HFFc6 (cell line): ENCODE measurements at places on chromosomes 11 and 22.
A peak's percentile ranks its signal among the peaks of the same experiment; 100 is the strongest.

DNA sequence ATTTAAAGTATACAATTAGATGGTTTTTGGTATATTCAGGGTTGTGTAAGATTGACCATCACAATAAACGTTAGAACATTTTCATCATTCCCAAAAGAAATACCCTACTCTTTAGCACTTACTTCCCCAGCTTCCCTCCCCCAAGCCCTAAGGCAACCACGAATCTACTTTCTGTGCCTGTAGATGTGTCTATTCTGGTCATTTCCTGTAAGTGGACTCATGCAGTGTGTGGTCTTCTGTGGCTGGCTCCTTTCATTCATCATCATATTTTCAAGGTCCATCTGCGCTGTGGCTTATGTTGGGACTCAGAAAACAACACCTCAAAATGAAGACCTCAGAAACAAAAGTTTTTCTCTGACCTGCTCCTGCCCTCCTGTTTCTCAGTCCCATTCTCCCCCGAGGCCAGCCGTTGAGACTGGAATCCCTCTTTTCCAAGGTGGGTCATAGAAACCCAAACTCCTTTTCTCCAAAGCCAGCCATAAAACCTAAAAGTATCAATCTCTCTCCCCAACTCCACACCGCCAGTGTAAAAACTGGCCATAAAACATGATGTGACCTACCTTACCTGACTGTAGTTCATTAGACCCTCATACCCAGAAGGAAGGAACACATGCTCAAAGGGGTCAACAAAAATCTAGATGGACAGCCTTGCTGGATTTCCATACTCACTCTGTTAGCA, 12.9 kb upstream of the TMPRSS13 start:
- DNase-seq: no peak

- DNase-seq: peak; percentile 44
These were observed 113.1 kb upstream of the HSD17B12 start for GRCh38 chr11:43567396-43567975.

DNA sequence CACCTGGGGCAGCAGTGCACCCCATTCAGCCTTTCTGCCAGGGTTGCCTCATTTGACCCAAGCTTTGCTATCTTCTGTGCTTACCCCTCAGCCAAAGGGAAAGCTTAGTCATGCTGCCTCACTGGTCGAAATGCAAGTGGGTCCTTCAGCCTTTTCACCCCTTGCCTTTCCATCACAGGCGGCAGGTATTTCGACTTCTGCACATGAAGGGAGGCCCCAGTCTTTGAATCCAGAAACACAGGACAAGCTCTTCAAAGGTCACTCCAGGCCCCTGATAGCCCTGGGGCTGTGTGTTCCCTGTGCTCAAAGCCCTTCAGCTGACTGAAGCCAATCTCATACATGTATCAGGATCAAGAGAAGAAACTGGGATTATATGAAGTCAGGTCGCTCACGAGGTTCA, 129.7 kb downstream of the SNX19 start:
- DNase-seq: no peak

DNA sequence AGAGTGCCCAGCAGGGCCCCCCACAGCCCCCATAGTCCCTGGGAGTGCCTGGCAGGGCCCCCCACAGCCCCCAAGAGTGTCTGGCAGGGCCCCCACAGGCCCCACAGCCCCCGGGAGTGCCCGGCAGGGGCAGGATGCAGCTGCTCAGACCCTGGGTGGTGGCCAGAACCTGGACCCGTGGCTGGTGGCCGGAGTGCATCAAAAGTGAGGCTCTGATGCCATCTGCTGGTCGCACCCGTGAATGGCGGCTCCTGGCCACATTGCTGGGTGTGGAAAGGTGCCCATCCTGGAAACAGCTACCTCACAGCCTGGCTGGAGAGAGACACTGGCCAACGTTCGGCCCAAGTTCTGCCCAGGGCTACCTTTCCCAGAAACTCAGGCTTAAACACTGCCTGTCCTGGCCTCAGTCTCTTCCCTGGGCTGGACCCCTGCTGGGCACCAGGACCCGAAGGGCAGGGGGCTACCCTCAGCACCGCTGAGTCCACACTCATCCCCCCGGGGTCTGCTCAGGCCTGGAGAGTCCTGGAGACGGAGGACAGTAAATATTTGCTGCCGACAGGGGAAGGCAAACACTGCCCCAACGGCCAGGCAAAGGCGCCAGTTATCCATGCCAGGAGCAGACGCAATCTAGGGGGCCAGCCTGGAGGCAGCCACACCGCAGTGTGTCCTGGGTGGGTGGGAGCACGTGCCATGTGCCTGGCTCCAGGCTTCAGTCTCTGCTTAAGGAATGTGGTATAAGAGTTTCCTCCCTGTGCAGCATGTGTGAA, 4.4 kb downstream of the INS start:
- peak; percentile 45 for DNase-seq

GRCh38 chr11:8794126-8794525, 111.5 kb downstream of the RPL27A start:
- DNase-seq: no peak

GRCh38 chr22:39381009-39381755, 18.4 kb upstream of the TAB1 start:
- no peak for DNase-seq

- no peak for DNase-seq
These were observed 3.9 kb downstream of the SCARF2 start for GRCh38 chr22:20433686-20434241.

DNA sequence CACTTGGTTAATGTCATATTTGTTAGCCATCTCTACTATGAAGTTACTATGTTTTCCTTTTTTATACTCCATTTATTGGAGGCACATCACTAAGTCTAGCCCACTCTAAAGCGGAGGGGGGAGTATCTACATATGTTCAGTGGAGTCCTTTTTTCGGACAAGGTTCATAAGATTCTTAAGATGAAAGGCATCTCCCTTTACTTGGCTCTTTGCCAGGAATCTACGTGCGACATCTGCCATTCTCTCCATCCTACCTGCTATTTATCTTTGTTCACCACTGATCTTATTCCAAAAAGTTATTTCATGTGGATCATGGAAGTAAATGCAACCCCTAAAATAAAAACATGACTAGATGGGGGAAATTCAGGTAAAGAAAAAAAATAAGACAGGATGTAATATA, 77.4 kb upstream of the YWHAH start:
- DNase-seq: no peak

DNA sequence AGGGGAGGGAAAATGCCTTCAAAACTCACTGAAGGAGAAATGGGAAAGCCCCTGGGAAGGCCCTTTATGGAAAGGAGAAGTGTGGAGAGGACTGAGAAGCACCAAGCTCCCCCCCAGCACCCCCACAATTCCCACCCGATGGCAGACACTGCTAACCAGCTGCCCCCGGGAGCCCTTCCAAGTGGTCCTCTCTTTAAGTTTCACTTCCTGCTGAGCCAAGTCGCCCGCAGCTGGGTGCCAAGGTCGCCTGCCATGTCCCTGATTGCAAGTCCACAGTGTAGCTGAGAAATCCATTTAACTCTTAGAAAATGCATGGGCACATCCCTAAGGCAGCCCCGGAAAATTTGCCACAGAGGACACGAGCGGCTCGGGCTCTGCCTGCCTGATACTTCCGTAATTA, 68.2 kb downstream of the GALNT18 start:
- no peak for DNase-seq

- no peak for DNase-seq
These were observed 53.8 kb downstream of the DENND5A start for GRCh38 chr11:9211322-9211721.
